ENCODE measurements at places on chromosomes 11 and 22. TPM values are rescaled to one million over a fixed set of nuclear protein-coding genes. Genes with fewer than 3 reads are reported as not detected.

Gene PPP1R14B
- polyA plus RNA-seq = 52.1 TPM

Gene TSPO
- polyA plus RNA-seq = 548 TPM

Gene SEPTIN3
- not detected for polyA plus RNA-seq

- DNase-seq = no peak
Measured at GRCh38 chr11:113564527-113565130, 89.4 kb upstream of the DRD2 start.

DNA sequence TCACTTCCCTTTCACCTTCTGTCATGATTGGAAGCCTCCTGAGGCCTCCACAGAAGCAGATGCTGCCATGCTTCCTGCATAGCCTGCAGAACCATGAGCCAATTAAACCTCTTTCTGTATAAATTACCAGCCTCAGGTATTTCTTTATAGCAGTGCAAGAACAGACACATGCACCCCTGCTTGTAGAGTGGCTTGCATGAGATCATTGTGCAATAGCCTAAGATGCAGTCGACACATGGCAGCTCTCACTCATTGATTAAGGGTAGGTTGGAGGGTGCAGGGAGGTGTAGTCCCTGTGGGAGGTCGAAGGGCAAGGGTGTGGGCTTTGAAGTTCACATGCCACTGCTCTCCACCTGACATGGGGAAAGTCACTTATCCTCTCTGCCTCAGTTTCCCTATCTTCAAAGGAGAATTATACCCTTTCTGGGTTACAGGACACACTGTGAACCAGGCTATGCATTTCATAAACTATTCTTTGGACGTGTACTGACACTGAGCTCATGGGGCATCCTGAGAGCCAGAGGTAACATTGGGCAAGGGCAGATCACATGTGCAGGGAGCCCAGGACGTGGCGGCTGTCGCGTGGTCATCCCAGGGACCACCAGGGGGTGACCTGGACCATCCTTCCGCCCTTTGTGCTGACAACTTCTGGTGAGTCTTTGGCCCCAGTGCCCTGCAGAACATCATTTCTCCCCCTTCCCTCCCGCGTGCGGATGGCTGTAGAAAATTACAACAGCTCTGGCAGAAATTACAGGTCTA is 69.2 kb upstream of the SHANK2 start:
- DNase-seq = no peak

DNA sequence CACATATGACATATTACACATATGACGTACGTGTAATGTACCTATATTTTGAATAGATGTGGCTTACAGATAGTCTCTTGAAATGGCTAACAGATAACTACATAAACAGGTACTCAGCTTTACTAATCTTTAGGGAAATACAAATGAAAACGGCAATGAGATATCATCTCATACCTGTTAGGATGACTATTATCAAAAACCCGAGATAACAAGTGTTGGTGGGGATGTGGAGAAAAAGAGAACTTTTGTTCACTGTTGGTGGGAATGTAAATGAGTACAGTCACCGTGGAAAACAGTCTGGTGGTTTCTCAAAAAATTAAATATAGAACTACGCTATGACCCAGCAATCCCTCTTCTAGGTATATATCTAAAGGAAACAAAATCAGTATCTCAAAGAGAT is 247.6 kb downstream of the ETS1 start:
- no peak for DNase-seq

- no peak for DNase-seq
Measured at GRCh38 chr11:58998480-58999290, 59.4 kb downstream of the GLYATL1 start.

DNA sequence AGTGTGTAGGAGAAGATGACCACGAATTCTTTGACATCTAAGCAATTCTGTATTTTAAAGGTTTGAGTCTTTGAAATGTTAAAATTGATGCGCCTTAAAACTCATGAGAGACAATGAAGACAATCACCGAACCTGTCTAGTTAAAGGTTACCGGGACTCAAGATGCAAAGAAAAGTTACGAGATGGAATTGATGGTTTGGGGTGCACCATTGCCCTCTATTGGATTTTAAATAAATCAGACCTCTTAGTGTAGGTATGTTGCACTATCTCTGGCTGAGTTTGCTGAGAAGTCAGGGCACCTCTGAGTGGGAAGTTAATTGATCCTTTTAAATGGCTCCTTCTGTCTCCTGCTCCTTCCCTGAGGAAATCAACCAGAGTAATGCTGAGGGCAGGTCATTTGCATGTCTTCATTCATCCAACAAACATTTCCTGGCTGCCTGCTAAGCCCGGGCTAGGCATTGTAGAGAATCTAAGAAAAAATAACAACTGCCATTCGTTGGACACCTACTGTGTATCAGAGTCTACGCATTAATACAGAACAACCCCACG is 19.4 kb upstream of the TMA7B start:
- peak; percentile 60 for DNase-seq

GRCh38 chr22:39430576-39431150 is 26.1 kb upstream of the MGAT3 start:
- no peak for DNase-seq

DNA sequence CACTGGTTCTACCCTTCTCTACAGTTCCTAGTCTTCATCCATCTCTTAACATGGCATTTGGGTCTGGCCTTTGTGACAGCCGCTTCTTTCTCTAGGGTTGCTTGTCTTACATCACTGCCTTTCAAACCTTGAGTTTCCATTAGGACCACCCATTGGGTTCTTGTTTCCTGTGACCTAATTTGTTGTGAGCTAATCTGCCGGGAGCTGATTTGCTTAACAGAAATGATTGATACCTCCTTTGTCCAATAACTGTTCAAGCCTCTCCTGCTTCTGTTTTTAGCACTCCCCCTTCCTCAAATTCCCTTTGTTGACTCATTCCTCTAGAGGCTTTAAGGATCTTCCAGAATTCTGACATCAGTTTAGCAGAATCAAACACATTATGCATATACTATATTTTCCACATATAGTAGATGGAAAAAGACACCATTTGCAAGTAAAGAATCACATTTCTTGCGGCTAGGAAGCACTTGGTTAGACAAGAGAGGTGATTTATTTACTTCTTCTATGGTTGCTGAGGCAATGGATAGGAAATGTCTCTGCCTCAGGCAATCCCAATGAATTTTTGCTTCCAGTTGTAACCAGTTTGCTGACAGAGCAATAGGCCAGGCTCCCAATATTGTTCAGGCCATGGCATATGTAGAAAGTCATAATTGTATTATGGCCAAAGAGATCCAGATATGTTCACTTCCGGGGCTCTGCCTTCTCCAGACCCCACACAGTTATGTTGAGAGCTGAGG is 130.7 kb downstream of the SNX19 start:
- no peak for DNase-seq

GRCh38 chr11:37264060-37264459 is 666.0 kb upstream of the RAG2 start:
- DNase-seq = no peak

- DNase-seq = no peak
Measured at GRCh38 chr22:45531441-45532234, 29.0 kb downstream of the FBLN1 start.

- peak; percentile 61 for DNase-seq
Measured at GRCh38 chr11:723120-723883, 17.3 kb downstream of the EPS8L2 start.

- no peak for DNase-seq
Measured at GRCh38 chr11:131656839-131657211, 286.4 kb downstream of the NTM start.

- DNase-seq = no peak
Measured at GRCh38 chr11:121472312-121472711, 19.5 kb upstream of the SORL1-AS1 start.

- no peak for DNase-seq
Measured at GRCh38 chr11:112624431-112624830, 336.8 kb upstream of the NCAM1 start.
